ENCODE measurements at places on chromosomes 3 and 15. TPM values are rescaled to one million over a fixed set of nuclear protein-coding genes. Genes with fewer than 3 reads are reported as not detected.

GRCh38 chr15:25481208-25481859 lies 42.5 kb upstream of the UBE3A start:
- no peak overlapping the region for H3K4me3 ChIP-seq
- no peaks in the 10 kb centered on the region for H3K4me1 ChIP-seq
- H3K27ac ChIP-seq: no peak overlapping the region
- no peaks in the 10 kb centered on the region for H3K36me3 ChIP-seq
- no peak for DNase-seq
- no peaks in the 10 kb centered on the region for H3K27me3 ChIP-seq

DNA sequence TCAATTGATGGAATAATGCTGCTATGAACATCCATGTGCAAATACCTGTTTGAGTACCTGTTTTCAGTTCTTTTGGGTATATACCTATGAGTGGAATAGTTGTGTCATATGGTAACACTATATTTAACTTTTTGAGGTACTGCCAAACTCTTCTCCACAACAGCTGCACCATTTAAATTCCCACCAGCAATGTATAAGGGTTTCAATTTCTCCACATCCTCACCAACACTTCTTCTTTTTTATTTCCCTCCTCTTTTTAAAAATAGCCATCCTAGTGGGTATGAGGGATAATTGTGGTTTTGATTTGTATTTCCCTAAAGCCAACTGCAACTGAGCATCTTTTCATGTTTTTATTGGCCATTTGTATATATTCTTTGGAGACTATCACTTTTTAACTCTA lies 31.3 kb upstream of the ARHGEF3 start:
- H3K4me3 ChIP-seq: no peak overlapping the region
- H3K4me1 ChIP-seq: no peaks in the 10 kb centered on the region
- DNase-seq: no peak
- no peaks in the 10 kb centered on the region for H3K27me3 ChIP-seq
- no peak overlapping the region for H3K27ac ChIP-seq

DNA sequence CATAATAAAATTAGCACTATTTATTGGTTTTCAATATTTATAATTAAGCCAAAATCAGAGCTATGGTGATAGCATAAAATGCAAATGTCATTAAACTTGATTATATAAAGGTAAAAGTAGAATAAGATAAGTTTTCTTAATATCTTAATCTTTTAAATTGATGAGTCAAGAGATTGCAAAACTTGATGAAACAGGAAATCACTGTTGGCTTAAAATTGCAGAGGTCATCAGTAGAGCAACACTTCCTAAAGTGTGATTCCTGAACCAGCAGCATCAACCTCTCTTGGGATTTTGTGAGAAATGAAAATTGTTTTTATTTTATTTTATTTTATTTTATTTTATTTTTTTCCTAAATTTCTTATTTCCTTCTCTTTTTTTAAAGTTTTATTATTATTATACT lies 226.4 kb upstream of the CTDSPL start:
- H3K4me1 ChIP-seq: no peaks in the 10 kb centered on the region
- H3K27me3 ChIP-seq: no peaks in the 10 kb centered on the region
- H3K4me3 ChIP-seq: no peak overlapping the region
- H3K36me3 ChIP-seq: no peaks in the 10 kb centered on the region
- DNase-seq: no peak

DNA sequence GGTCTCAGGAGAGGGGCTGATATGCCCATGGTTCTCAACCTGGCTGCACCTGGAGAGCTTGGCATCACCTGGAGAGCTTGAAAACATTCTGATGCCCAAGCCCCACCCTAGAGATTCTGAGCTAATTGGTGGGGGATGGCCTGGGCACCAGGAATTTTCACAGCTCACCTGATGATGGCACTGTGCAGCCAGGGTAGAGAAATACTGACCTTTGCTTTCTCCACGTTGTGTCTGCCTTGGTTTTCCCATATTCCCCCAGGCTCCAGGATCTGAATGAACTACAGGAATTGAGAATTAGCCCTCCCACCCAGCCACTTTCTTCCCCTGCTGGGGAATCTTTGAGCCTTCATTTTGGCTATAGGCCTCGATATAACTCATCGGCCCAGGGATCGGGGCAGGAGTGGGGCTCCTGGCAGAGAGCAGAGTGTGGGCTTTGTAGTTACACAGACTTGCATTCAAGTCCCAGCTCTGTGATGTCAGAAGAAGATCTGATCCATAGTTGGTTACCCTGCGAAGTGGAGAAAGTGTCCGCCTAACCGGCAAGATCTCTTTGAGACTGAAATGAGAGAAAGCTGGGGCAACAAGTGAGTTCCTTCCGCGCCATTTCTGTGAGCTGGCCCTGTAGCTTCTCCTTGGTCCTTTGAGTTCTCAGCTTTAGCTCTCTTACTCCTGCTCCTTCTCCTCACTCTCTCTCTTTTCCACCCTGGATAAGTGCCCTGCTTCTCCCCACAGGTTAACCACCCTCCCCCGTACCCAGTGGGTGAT lies 33.1 kb upstream of the UBE2Q2 start:
- DNase-seq: no peak
- H3K27me3 ChIP-seq: no peaks in the 10 kb centered on the region
- no peaks in the 10 kb centered on the region for H3K36me3 ChIP-seq

DNA sequence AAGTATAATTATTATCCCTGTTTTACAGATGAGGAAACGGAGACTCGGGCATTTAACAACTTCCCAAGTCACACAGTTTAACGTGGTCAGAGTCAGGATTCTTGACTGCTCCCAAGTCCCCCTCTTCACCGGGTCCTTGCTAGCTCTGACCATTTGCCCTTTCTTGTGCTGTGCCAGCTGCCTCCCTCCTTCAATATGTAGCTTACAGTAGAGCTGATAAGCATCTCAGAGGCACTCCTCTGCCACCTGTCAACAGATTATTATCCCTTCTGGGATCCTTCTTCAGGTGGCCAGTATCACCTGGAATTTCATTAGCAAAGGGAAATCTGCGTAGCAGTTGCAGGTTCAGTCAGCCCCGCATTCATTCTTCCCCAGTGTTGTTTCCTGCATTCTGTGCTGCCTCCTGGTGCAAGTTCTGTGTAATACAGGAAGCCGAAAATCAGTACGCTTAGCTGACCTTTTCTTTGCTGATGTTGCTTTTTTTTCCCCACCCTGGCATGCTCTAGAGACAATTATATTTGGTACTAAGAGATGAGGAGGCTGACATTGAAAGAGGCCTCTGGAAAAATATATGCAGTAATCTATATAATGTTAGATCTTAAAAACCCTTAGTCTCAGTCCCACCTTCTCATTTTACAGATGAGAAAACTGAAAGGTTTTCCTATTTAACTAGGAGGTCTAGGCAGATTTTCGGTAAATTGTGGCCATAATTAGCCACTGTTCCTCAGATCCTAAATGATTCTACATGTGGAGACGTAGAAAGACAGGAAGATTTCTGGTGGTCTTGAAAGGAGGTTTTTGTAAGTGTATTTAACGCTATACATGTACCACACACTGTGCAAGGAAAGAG lies 24.8 kb downstream of the TMOD2 start:
- no peaks in the 10 kb centered on the region for H3K36me3 ChIP-seq
- DNase-seq: peak; percentile 33
- no peaks in the 10 kb centered on the region for H3K4me1 ChIP-seq

DNA sequence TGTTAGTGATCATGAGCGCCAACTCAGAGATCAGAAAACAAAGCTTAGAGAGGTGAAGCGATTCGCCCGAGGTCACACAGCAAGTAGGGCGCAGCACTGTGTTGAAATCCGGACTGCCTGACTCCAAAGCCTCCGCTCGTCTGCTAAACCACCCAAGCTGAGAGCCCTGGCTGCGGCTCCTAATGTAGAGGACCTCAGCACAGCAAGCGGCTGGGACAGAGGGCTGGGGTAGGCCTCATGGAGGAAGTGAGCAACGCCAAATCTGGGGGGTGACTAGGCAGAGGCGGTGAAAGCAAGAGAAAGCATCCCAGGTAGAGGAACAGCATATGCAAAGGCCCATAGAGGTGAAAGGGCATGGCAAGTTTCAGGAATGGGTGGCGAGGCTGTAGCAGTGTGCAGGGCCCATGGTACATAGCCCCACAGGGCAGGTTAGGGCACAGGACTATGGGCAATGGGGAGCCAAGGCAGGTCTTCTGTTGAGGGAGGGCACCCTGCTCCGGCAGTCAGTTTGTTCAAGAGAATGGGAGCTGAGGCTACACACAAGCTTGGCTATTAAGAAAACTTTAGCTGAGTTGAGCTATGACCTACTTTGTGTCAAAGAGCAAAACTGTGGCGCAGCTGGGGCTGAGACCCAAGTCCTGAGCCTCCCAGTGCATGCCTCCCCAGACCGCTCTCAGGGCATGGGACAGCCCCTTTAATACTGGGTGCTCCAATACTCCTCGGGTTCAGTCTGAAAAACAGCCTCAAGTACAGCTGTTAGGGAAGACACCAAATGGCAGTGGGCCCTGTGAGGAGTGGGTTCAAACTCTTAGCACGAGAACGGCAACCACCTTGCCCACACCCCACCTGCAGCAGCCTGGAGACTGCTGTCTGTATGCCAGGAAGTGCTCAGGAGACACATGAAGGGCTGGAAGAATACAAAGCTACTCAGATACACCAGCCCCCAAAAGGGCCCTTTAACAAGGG lies 988 bp upstream of the CFAP92 start:
- peaks cover 6% of the 10 kb centered on the region for H3K4me1 ChIP-seq
- DNase-seq: no peak
- H3K36me3 ChIP-seq: no peaks in the 10 kb centered on the region
- no peaks in the 10 kb centered on the region for H3K27me3 ChIP-seq
- peak overlapping the region; percentile 61 for H3K27ac ChIP-seq
- peak overlapping the region; percentile 57 for H3K4me3 ChIP-seq

ARL6IP5 gene
- total RNA-seq: 124 TPM

PIGBOS1 gene
- total RNA-seq: 10.4 TPM
